Activated CD4-positive, alpha-beta T cell treated with anti-CD3 and anti-CD28 coated beads, Interleukin-2, amount 10 ng/mL, durations not matched to agents 24 days and 14 days (primary cell): ENCODE measurements at places on chromosomes 11 and 22. TPM values are rescaled to one million over a fixed set of nuclear protein-coding genes. Genes with fewer than 3 reads are reported as not detected.

GRCh38 chr22:25101986-25102385 is 97.7 kb upstream of the CRYBB3 start:
- H3K4me1 ChIP-seq = peaks cover 5% of the 10 kb centered on the region
- DNase-seq = no peak
- no peak overlapping the region for H3K4me3 ChIP-seq
- H3K27ac ChIP-seq = no peak overlapping the region
- no peaks in the 10 kb centered on the region for H3K27me3 ChIP-seq

GRCh38 chr22:22050141-22050775 is 67.7 kb upstream of the TOP3B start:
- H3K27ac ChIP-seq = no peak overlapping the region
- DNase-seq = no peak
- no peaks in the 10 kb centered on the region for H3K36me3 ChIP-seq
- no peak overlapping the region for H3K4me3 ChIP-seq

Gene CD3D
- total RNA-seq = 381 and 400 TPM in 2 replicates

DNA sequence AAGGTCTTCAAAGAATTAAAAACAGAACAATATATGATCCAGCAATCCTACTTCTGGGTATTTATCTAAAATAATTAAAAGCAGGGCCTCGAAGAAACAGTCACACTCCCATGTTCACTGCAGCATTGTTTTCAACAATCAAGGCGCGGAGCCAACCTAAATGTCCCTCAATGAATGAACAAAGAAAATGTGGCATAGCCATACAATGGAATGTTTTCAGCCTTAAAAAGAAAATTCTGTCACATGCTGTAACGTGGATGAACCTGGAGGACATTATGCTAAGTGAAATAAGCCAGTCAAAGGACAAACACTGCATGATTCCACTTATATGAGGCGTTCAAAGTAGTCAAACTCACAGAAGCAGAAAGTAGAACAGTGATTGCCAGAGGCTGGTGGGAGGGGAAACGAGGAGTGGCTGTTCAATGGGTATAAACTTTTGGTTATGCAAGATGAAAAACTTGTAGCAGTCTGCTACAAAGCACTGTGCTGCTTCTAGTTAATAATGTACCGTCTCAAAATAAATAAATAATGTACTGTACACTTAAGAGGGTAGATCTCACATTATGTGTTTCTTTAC is 41.2 kb downstream of the SNX19 start:
- H3K4me3 ChIP-seq = no peak overlapping the region
- H3K27ac ChIP-seq = no peak overlapping the region
- H3K36me3 ChIP-seq = peaks cover 55% of the 10 kb centered on the region
- H3K27me3 ChIP-seq = no peaks in the 10 kb centered on the region
- no peaks in the 10 kb centered on the region for H3K4me1 ChIP-seq

DNA sequence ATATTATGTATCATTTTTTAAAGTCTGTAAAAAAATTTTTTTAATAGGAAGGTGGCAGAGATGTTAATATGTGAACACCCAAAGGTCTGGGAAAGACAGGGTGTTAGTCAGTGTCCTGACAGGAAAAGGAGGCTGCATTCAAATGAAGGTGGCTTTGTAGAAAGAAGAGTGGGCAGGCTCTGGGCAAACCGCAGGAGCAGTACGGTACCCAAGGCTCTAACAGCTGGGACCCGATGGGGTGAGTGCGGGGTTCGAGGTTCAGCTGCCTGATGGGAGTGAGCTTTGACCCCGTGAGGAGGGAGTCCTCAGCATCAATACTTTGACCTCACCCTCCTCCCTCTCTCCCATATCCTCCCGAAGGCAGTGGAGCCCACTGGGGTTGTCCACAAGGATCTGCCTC is 142.5 kb downstream of the C11orf91 start:
- no peaks in the 10 kb centered on the region for H3K4me1 ChIP-seq
- no peak for DNase-seq
- H3K27me3 ChIP-seq = peaks cover 10% of the 10 kb centered on the region
- H3K27ac ChIP-seq = no peak overlapping the region
- no peak overlapping the region for H3K4me3 ChIP-seq
- no peaks in the 10 kb centered on the region for H3K36me3 ChIP-seq

Gene POU2AF1
- 65.6 and 68.9 TPM in 2 replicates for total RNA-seq

DNA sequence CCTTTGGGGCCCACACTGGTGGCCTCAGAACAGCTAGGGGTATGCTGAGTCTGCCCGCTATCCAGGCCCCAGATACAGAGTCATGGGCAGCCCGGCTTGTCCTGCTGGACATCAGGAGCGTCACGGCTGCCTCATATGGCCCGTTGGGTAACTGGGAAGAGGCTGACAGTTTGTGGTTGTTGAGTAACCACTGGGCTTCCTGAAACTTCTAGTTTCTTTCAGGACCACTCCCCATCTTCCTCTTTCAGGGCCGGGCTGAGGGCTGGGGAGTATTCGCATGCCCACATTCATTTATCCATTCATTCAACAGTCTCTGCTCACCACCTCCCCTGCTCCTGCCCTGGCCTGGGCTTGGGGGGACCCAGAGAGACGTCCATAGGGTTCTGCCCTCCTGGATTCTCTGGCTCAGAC is 13.4 kb upstream of the P2RY2 start:
- H3K4me3 ChIP-seq = no peak overlapping the region
- no peak for DNase-seq
- no peak overlapping the region for H3K27ac ChIP-seq

GRCh38 chr22:50571264-50572175 is 6.7 kb downstream of the CPT1B start:
- no peaks in the 10 kb centered on the region for H3K4me1 ChIP-seq
- H3K36me3 ChIP-seq = peaks cover 50% of the 10 kb centered on the region

- H3K4me3 ChIP-seq = no peak overlapping the region
- H3K27me3 ChIP-seq = peaks cover 3% of the 10 kb centered on the region
- H3K4me1 ChIP-seq = peaks cover 2% of the 10 kb centered on the region
- peaks cover 5% of the 10 kb centered on the region for H3K36me3 ChIP-seq
- no peak for DNase-seq
- H3K27ac ChIP-seq = no peak overlapping the region
Measured at GRCh38 chr11:86615487-86615886, 56.9 kb downstream of the ME3 start.
